Stimulated activated CD8-positive, alpha-beta memory T cell treated with anti-CD3 and anti-CD28 coated beads, Interleukin-7, amount 100 ng/mL, for 1 hour (primary cell): ENCODE measurements at places on chromosomes 12 and 14.

- DNase-seq = no peak
These were observed 702.7 kb downstream of the MED13L start for GRCh38 chr12:115574826-115575225.

DNA sequence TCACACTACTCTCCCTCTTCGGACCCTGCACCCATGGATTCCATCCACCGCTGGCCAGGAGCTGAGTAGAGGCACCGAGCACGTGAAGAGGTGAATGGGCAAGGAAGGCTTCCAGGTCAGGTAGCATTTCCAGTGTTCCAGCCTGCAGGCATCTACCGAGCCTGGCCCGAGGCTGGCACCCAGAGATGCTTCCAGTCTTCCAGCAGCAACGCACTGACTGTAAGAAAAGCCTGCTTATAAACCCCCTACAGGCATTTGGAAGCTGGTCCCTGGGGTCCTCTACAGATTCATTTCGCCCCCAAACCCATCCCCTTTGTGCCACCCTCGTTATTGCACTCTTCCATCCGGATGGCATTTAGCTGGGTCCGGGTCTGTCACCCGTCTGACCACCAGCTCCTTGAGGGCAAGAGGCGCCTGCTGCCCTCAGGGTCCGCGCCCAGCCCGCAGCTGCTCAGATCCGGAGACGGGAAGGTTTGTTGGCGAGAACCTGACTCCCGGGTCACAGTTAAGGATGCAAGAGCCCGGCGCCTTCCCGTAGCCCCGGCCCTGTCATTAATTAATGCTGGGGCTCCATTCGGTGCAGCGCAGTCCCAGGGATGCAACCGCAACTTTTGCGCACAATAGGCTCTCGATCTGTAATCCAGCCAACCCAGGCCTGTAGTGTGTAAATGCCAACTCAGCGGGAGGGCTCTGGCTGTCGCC is 614 bp upstream of the MARK3 start:
- no peak for DNase-seq

DNA sequence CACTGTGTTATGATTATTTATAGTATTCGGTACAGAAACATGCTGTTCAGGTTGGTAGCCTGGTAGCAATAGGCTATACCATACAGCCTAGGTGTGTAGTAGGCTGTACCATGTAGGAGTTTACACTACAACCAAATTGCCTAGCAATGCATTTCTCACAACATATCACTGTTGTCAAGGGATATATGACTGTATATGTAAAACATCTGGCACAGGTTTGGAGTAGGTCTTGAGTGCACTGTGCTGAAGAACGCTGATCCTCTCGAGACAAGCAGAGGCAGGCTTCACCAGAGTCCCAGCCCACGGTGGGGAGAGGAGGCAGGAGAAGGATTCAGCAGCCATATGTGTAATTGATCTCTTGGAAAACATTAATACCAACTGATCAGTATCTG is 15.0 kb upstream of the TBX5 start:
- no peak for DNase-seq

GRCh38 chr14:91125801-91126200 is 11.9 kb downstream of the DGLUCY start:
- no peak for DNase-seq

DNA sequence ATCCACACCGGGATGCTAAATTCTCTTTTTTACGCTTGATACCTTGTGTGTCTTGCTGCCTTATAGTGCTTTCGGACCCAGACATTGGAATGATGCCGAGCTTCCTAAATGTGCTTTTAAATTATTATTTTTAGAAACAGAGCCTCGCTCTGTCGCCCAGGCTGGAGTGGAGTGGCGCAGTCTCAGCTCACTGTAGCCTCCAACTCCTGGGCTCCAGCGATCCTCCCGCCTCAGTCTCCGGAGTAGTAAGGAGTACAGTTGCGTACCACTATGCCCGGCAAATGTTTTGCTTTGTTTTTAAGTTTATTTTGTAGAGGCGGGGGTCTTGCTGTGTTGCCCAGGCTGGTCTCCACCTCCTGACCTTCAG is 489 bp upstream of the EML5 start:
- no peak for DNase-seq

DNA sequence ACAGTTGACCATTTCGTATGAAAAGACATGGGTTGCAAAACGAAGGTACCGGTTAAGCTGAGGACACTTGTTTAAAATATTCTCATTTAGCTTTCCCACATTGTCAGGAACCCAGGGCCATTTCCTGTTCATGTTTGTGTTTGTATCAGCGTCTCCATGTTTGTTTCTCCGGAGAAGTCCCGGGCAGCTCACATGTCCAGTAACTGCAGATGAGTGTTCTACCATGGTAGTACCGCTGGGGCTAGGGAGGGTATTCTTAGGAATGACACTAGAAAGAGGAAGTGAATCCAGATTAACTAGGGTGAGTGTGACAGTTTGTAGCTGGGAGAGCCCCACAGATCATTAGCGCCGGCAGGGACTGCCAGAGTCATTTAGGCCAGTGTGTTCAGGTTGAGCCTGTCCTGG is 50.0 kb upstream of the EVL start:
- no peak for DNase-seq

GRCh38 chr14:47040550-47040949 is 389.0 kb upstream of the RPL10L start:
- DNase-seq = no peak

DNA sequence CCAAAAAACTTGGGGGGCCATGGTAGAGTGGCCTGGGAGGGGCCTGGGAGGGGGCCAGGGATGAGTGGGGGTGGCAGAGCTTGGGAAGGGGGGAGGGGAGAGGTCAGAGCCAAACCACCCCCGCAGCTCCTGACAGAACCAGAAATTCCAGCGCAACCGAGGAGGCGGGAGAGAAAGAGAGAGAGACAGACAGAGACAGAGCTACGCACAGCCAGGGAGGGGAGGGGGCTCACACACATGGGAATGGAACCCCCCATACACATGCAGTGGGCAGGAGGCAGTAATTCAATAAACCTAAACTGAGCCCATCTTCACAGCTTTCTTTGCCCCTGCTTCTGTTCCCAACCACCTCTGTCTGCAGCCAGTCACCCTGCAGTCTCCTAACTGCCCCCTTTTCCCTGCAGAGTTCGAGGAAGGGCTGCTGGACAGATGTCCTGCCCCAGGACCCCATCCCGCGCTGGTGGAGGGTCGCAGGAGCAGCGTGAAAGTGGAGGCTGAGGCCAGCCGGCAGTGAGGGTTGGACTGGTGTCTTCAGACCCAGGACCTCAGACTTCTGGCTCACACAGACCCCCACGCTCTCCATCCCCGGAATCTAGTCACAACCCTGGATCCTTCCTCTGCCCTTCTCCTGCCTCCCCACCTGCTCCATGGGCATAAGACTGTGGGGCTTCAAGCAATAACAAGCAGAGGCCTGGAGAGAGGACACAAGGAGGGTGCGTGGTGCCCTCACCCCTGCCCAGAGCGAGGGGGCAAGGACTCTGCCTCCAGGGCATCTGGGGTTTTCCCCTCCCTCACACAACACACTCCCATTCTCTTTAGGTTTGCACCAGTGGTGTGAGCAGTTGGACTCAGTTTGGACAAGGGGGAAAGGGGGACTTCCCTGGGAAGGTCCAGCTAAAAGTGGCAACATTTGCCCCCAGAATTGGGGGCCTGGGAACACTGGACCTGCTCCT is 5.6 kb downstream of the NAB2 start:
- DNase-seq = no peak

GRCh38 chr14:61603736-61604135 is 91.6 kb upstream of the HIF1A start:
- DNase-seq = no peak

GRCh38 chr12:39341179-39341578 is 101.7 kb downstream of the KIF21A start:
- no peak for DNase-seq

DNA sequence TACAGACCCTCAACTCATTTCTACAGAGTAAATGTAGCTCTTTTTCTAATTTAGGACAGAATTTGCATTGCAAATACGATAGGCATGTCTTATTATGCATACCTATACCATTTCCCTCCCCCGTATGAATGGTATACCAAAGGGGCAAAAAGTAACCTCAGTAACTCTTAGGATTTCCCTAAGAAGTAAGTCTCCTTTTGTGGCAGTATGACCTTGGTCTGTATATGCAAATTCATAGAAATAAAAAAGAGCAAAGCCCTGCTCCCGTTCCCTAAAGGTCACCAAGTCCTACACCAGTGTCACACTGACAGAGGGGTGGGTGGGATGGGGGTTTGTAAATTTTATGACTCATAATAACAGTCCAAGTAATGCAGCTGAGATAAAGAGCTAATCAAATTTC is 365.8 kb upstream of the CCDC196 start:
- no peak for DNase-seq

GRCh38 chr14:90396341-90397339 is at the start of gene CALM1:
TSS of gene CALM1 (plus strand) at chr14:90397029. CDS start at chr14:90397231, 202 bp downstream.
- peak; percentile 94 for DNase-seq

GRCh38 chr12:126874427-126875026 is 1392.4 kb upstream of the TMEM132C start:
- DNase-seq = peak; percentile 43

- no peak for DNase-seq
These were observed 127.7 kb downstream of the SNAPC1 start for GRCh38 chr14:61889914-61890351.

GRCh38 chr14:52351233-52352060 is 37.3 kb downstream of the PTGER2 start:
- no peak for DNase-seq

DNA sequence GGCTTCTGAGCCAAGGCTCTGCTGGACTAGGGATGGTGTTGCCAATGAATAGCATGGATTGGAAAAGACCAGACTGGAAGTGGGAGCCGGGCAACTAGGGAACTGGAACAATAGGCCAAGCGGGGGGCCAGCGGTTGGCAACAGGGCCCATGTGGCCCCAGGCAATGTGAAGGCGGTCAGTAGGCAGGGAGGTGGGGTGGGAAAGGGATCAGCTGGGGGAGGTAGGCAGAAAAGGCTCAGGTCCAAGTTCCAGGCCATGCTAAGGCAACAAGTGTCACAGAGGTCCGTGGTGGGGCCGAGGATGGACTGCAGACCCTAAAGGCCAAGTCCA is 14.9 kb upstream of the MLXIP start:
- no peak for DNase-seq

GRCh38 chr12:24719293-24719721 is 229.6 kb downstream of the BCAT1 start:
- no peak for DNase-seq

DNA sequence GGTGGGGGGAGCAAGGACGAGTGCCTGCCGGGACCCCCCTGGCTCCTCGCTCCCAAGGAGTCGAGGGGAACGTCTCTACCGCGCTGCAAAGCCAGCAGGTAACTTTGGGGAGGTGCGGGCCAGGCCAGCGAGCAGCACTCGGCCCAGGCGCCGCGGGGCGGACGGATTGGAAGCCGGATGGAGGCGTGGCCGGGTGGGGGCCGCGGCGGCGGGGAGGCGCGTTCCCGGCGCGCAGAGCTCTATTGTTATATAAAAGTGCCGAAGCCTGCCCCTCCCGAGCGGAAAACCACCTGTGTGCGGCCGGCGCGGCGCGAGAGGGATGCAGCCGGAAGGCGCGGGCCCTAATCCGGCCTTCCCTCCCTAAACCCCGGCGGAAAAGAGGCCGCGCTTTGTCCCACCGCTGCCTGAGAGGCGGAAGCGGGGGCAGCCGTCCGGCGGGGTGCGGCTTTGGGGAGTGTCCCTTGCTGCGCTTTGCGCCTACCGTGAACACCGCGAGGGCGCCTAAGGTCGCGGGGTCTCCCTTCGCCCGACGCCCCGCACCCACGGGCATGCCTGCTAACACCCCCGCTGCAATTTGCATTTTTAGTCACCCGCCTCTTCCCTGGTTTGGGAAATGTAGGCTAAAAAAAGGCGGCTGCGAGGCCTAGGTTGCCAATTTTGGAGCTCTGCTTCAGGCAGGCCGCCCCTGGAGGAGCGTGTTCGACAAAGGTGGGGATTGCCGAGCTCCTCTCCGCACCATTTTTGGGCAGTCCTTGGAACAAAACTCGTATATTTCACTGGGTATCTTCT is 1.7 kb upstream of the DUSP6 start:
- DNase-seq = no peak

DNA sequence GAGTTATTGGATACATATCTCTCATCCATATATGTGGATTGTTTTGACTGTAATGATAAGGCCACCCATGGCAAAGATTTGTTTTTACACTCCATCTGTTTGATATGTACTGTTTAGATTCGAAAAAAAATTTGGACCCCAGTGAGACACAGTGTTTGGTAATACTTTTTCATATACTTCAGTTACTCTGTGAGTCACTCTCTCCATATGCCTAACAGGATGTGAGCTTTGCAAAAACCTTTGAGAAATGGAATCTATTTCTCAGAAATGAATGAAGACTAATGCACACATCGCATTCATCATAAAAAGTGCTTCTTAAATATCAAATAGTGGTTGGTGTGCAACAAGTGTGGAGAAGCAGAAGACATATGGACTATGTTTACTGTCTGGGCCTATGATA is 781.5 kb downstream of the SLC6A15 start:
- no peak for DNase-seq

DNA sequence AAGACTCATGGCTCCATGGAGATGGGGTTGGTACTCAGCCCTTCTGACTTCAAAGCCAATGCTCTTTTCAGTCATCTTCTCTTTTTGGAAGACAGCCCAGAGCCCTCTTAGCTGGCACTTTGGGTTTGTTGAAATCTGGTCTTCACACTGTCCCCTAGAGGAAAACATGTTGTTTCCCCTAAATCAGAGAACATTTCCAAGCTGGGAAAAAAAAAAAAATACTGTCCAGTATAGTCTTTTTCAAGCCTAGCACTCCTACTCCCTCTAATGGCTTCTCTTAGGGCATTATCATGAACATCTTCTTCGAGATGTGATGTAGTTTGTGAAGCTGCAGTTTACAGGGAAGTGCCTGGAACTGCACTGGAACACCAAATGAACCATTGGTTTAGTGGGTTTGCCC is 3.0 kb upstream of the ZC3H14 start:
- no peak for DNase-seq

GRCh38 chr12:2854669-2855453 is 2.0 kb downstream of the TEX52 start:
- DNase-seq = no peak

- DNase-seq = no peak
These were observed 50.5 kb downstream of the B4GALNT3 start for GRCh38 chr12:510071-510825.

DNA sequence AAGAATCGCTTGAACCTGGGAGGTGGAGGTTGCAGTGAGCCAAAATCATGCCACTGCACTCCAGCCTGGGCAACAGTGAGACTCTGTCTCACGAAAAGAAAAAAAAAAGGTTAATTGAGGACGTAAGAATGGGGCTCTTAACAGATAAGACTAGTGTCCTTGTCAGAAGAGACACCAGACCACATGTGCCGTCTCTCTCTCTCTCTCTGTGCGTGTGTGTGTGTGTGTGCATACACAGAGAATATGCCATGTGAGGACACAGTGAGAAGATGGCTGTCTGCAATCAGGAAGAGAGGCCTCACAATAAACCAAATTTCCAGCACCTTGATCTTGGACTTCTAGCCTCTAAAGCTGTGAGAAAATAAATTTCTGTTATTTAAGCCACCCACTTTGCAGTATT is 11.7 kb upstream of the ERC1 start:
- DNase-seq = no peak

DNA sequence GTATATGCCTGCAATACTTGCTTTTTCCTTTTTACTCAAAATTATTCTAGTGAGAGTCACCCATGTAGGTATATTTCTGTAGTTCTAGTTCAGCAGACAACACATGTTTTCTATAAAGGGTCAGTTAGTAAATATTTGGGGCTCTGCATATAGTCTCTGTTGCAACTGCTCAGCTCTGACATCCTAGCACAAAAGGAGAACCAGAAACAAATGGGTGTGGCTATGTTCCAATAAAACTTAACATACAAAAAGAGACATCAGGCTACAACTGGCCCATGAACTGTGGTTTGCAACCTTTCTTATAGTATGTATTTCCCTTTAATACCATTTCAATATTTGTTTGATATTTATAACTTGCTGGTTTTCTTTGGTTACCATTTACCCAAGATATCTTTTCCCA is 11.9 kb downstream of the NT5DC3 start:
- DNase-seq = no peak
